ENCODE measurements at places on chromosomes 7 and 10. TPM values are rescaled to one million over a fixed set of nuclear protein-coding genes. Genes with fewer than 3 reads are reported as not detected.

The LLCFC1 gene
- total RNA-seq, result not detected

The DYNC1I1 gene
- total RNA-seq, result not detected

The C10orf88 gene
- total RNA-seq, result 9.5 TPM

The ZC3HAV1L gene
- total RNA-seq, result 7.1 TPM

The TMEM176B gene
- total RNA-seq, result 0.16 TPM

The WDR86 gene
- total RNA-seq, result 0.20 TPM

The PDAP1 gene
- total RNA-seq, result 188 TPM

The MBL2 gene
- total RNA-seq, result not detected

The SEMA3E gene
- 3.1 TPM for total RNA-seq

The PAX4 gene
- not detected for total RNA-seq

The TRIM50 gene
- not detected for total RNA-seq

The GRM3 gene
- not detected for total RNA-seq
